Right atrium auricular region (tissue), 2 donors: ENCODE measurements at places on chromosomes 6 and 20. TPM values are rescaled to one million over a fixed set of nuclear protein-coding genes. Genes with fewer than 3 reads are reported as not detected.

GRCh38 chr6:72783035-72783434 is 161.2 kb downstream of the KCNQ5 start:
- no peak for DNase-seq

DNA sequence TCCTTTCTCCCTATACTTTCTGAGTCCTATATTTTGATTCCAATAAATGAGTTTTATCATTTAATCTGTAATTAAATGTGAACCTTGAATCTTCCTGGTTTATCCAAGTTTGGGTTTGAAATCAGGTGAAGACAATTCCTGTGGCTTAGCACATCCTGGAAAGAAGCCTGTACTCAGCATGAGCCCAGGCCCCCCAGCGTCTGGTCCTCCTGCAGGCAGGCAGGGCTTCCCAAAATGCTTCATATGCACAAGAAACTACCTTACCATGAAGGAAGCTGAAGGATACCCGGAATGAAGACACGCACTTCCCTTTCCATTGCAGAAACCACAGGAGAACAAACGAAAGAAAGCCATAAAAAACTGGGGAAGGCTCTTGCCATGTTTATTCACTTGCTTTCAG is 157.4 kb upstream of the PDE10A start:
- no peak for DNase-seq

DNA sequence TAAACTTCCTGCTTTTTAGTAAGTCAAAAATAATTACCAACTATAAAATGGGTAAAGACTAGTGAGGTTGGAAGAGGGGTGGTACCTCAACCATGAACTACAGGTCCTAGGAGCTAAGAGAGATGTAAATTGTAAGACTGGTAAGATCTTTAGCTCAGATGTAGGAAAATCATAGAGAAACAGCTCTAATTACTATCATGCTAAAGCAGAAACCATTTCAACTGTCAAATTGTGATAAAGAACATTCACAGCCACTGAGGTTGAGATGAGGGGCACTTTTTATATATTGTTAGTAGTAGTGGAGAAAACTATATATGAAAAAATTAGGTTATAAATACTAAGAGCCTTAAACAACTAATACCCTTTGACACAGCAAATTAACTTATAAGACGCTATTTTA is 20.0 kb downstream of the CDK19 start:
- no peak for DNase-seq

IMPG1 gene
- total RNA-seq = not detected

PABPC1L gene
- total RNA-seq = 1.5 TPM

DNA sequence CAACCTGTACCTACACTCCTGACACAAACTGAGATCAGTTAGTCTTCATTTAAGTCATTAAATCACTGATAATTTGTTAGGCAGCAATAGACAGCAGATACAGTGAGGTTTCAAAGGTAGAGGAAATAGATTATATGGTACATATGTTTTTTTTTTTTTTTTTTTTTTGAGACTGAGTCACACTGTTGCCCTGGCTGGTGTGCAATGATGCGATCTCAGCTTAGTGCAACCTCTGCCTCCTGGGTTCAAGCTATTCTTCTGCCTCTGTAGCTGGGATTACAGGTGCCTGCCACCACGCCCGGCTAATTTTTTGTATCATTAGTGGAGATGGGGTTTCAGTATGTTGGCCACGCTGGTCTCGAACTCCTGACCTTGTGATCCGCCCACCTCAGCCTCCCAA is 38.2 kb upstream of the KIF13A start:
- DNase-seq = no peak

GRCh38 chr20:23995905-23996666 is 7.5 kb upstream of the GGTLC1 start:
- DNase-seq = no peak

GTSF1L gene
- not detected for total RNA-seq

SSTR4 gene
- total RNA-seq = not detected

DNA sequence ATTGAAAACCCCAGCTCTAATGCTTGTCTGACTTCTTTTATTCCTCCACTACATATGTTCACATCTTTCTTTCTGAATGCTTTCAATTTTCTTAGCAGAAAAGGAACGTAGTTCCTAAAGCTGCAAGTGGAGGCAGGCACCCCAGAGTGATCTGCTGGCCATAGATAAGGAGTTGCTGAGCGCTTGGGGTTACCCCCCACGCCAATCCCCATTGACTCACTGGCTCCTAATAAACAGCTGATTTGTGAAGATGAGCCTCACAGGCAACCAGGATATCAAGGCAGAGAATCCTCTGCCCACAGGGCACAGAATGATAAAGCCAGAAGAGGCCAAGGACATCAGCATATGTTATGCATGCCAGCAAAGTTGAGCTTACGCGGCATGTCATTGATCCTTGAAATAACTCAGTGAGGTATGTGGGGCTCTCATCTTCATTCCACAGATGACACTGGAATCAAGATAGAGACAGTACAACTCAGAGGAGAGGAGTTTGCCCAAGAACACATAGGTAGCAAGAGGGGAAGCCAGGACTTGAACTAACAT is 129.1 kb upstream of the PTPRT start:
- no peak for DNase-seq

GRCh38 chr6:169310983-169311382 is 57.3 kb upstream of the THBS2 start:
- no peak for DNase-seq

- DNase-seq = no peak
Measured at GRCh38 chr20:48892891-48893290, 28.6 kb upstream of the ARFGEF2 start.

LY6G6C gene
- total RNA-seq = 1.3 TPM
